RWPE1 (cell line): ENCODE measurements at places on chromosomes 12 and 14.

GRCh38 chr12:22413592-22413991, 79.1 kb upstream of the ST8SIA1 start:
- no peak for DNase-seq

DNA sequence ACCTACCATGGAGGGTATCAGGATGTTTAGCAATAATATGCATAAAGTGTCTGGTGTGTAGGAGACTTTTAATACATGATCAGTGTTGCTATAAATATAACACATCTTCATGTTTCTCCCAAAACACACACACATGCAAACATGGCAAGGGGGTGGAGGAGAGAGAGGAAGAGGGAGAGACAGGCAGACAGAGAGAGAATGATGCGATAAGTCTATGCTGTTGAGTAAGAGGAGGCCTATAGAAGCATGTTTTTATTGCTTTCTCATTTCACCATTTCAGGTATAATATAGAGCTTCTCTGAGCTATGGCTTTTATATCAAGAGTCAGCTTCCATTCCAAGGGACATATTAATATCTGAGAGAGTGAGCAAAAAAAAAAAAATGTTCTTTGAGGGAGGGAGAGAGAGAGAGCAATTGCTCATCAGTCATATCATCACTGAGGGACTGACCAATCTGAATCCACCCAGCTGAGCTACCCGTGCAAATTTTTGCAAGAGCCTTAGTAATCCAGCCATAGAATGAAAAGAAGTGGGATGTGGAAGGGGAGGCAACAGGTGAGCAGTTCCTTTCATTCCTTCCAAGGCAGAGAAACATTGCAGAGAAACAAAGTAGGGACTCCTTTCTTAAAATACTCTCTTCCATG, 54.8 kb upstream of the RASSF8 start:
- no peak for DNase-seq

DNA sequence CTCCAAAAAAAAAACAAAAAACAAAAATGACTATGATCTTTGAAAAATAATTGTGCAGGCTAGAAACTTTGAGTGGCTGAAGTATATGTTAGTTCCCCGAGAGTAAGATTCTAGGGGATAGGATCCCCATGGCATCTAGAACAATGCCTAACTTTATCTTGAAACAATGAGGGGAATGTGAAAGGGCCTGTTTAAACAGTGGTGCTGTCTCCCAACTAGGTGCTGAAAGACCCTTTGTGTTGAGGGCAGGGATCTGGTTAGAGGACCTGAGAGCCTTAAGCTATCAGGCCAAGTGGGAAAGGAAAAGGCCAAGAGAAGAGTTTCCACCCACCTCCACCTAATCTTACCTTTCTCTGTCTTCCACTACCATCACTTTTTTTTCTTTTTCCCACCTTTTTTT, 6.8 kb upstream of the YLPM1 start:
- no peak for DNase-seq

GRCh38 chr12:89135976-89136634, 216.2 kb downstream of the DUSP6 start:
- DNase-seq: peak; percentile 67

DNA sequence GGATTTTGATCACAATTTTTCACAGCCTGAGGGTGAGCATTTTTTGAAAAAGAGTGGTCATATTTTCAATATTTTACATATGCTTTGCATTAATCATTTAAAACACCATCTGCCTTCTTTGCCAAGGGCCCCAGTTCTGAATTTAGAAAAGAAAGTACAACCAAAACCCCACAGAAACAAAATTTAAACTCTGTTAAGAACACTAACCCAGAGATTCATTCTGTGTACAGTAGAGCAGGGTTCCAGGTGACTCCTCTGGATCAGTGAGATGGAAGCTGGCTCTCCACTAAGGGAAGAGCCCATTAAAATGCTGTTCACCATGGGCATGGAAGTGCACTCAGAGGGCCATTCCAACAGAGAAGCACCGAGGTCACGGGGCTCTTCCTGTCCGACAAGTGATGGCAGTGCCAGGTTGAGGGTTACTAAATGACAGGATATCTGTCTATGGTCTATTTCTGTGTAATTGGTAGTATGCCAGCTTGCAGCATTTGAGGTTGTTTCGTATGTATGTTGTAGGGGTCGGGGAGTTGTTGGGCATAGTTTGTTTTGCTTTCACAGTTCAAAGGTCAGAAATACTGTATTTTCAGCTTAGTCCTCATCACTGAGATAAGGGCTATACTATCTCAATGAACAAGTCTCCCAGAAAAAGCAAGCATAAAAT, 95.9 kb downstream of the SLC35F4 start:
- no peak for DNase-seq

DNA sequence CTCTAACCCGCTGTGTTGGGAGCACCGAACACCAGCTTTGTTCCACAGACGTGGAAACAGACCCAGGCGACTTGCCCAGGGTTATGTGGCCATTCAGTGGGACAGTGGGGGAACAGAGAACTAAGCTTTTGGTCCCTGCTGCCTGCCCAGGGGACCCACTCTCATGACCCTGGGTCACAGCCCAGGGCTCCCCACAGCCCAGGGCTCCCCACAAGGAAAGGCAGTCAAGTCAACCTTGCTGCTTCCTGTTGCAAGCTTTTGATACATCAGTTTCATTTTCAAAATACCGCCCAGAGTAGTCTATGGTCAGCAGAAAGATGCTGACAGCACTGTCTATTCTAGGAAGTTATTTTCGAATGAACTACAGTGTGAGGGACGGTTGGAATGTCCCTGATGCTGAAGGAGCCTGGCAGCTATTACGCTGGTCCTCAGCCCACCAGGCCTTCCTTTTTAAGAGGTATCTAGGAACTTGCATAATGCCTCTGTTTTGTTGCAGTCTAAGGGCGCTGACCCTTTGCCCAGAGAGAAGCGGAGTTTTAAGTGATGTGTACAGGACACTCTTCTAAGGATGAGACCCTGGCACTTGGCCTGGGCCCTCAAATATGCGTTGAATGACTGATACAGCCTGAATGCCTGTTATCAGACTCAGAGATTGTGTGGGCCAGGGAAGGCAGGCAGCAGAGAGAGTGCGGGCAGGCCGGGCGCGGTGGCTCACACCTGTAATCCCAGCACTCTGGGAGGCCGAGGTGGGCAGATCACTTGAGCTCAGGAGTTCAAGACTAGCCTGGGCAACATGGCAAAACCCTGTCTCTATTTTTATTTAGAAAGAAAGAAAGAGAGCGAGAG, 12.6 kb upstream of the TTC7B start:
- no peak for DNase-seq

GRCh38 chr12:28795311-28795710, 353.8 kb upstream of the FAR2 start:
- DNase-seq: no peak

DNA sequence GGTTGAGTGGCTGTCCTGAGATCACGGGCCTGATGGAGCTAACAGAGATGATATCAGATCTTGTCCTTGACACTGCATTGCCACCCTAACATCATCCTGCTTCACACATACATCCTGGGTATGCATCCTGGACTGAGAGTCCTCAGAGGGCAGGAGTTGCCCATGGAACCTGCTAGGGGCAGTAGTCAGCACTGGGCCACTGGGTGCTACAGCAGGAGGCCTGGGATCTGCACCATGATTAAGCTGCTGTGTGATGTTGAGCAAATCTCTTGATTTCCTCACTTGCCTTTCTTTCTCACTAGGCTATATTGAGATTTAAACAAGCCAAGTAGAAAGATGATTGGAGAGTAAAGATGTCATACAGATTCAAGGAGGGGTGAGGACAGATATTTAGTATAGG, 22.1 kb upstream of the EIF4B start:
- no peak for DNase-seq

- DNase-seq: no peak
These were observed 55.2 kb downstream of the TMCC3 start for GRCh38 chr12:94595152-94595551.

DNA sequence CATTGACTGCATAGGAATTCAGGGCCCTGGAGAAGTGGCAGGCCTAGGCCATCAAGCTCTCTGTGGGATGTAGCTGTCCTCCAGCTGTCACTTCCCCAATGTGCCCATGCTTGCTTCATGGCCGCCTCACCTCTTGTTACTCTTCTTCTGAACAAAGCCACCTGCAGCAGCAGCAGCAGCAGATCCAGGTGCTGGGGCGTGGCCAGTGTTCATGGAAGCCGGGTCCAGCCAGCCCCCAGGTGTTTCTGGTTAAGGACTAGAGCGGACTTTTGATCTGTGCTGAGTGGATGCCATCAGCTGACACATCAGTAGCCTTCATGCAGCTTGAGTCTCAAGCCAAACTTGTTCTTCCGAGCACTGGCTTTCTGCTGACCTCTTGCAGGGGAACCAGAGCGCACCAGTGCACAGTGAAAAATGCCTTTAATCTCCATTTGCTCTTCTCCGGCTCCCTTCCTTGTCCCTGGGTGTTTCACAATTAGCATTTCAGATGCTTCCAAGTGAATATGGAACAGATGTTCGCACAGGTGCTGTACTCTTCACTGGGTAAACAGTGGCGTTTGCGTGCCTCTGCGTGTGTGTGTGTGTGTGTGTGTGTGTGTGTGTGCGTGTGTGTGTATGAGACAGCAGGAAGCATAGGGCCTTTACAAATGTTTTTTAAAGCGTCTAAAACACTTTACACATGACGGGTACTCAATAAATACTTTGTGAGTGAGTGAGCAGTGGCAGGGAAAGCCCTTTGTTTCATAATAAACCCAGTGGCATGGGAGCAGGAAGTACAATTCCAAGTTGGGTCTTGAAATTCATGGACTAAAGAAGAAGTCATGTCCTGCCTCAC, 20.1 kb downstream of the TPCN1 start:
- DNase-seq: peak; percentile 88

- DNase-seq: no peak
These were observed at the start of gene RBP5 for GRCh38 chr12:7128681-7129286. TSS of gene RBP5 (minus strand) at chr12:7128889. CDS start at chr12:7128775, 114 bp downstream.

DNA sequence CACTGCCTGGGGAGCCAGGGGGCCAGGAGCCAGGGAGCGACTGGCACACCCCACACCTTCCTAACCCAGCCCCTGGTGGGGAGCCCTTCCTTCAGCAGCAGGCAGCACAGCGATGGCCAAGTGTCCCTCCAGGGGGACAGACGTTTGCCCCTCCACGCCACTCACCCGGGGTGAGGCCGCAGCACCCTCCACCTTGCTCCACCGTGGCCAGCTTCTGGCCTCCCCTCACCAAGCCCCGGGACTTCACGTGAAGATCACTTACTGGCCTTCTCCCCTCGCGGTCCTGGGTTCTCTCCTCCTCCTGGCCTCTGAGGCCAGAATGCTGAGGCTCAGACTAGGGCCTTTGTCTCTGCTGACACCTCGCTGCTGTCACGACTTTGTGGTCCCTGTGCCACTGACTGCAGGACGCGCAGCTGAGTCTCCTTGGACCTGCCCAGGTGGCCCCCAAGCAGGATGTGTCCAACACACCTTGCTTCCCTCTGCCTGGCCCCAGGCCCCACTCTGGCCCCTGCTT, 3.5 kb upstream of the ASPG start:
- DNase-seq: no peak

DNA sequence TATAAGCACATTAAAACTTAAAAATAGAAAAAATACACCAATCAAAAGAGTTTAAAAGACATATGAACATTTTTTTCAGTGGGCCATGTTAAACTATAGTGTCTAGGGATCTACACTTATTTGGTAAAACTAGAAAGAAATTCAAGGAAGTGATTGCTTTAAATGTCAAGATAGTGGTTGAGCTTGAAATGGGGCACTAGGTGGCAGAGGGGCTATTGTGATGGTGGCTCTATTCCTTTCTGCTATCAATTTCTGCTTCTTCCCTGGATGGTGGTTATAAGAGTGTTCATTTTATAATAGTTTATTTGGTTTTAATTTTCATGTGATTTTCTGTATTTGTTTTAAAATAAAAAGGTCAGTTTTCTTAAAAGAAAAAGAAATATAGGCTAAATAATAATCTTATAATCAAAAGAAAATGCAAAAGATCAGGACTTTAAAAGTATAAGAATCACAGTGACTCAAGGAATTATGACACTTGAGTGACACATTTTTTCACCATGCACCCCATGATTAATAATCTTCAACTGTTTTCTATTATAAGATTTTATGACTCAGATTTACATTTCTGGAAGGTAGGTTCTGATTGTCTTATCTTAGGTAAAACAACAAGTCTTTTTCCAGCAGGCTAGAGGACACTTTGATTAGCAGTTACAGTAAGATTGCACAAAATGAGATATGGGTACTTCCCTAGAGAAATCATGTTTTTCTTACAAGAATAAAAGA, 137.5 kb downstream of the FSCB start:
- no peak for DNase-seq
